Myocyte (in vitro differentiated cells): ENCODE measurements at places on chromosomes 1 and 21. TPM values are rescaled to one million over a fixed set of nuclear protein-coding genes. Genes with fewer than 3 reads are reported as not detected.

GRCh38 chr1:32255072-32256071 is 4.3 kb downstream of the LCK start:
- DNase-seq: no peak

Gene FOXE3
- 0.16 TPM in 1 of 2 replicates, not detected in the other for total RNA-seq

DNA sequence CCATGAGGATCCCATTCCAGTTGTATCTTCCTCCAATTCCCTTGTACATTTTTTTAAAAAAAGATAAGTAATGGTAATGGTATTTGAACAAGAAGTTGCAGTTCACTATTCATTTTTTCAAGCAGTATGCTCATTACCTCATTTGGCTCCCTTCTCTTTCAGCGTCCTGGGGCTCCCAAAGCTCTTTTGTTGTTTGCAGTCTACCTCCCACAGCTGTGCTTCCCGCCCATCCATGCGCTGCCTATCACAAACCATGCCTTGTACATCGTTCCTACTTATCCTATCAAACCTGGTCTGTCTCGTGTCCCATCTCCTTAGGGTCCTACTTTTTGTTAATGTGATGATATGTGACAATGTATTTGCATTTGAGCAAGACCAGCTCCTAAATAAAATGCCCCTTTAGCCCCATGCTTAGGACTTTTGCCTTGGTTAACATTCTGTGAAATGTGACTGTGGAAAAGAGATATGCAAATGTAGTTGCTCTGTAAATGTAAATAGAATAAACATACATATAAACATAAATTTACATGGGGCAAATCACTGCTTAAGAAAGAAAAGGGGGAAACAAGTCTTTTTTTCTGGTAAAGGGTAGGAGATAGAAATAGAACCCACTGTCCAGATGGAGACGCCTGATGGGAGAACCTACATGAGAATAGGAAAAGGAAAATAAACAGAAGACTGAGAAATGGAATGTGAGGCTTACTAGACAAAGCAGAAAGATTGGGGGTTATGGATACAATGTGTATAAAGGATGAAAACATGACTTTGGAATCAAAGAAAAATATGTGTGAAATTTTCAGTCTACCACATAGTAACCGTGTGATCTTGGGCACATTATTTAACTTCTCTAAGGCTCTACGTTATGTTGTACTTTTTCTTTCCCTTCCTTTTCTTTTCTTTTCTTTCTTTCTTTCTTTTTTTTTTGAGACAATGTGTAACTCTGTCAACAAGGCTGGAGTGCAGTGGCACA is 59.8 kb upstream of the PLXNA2 start:
- DNase-seq: no peak

DNA sequence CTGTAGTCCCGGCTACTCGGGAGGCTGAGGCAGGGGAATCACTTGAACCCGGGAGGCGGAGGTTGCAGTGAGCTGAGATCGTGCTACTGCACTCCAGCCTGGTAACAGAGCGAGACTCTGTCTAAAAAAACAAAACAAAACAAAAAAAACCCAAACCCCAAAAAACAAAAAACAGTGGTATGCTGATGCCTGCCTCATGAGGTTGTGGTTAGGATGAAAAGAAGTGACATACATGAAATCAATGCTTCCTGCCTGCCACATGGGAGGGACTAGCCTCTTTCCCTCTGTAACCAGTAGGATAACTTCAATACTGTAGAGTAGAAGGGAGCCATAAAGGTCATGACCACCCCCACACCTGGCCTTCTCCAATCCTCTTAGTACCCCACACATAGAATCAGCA is 55.2 kb downstream of the TENT5C start:
- DNase-seq: no peak

Gene ETV3L
- not detected in 2 replicates for total RNA-seq

GRCh38 chr1:19053486-19053885 is 97.0 kb upstream of the IFFO2 start:
- no peak for DNase-seq
